Activated T-cell treated with anti-CD3 and anti-CD28 coated beads for 1 hour (primary cell): ENCODE measurements at places on chromosomes 1 and 21.

- no peak for DNase-seq
Observed at GRCh38 chr1:81430955-81431623, 369.6 kb upstream of the ADGRL2 start.

DNA sequence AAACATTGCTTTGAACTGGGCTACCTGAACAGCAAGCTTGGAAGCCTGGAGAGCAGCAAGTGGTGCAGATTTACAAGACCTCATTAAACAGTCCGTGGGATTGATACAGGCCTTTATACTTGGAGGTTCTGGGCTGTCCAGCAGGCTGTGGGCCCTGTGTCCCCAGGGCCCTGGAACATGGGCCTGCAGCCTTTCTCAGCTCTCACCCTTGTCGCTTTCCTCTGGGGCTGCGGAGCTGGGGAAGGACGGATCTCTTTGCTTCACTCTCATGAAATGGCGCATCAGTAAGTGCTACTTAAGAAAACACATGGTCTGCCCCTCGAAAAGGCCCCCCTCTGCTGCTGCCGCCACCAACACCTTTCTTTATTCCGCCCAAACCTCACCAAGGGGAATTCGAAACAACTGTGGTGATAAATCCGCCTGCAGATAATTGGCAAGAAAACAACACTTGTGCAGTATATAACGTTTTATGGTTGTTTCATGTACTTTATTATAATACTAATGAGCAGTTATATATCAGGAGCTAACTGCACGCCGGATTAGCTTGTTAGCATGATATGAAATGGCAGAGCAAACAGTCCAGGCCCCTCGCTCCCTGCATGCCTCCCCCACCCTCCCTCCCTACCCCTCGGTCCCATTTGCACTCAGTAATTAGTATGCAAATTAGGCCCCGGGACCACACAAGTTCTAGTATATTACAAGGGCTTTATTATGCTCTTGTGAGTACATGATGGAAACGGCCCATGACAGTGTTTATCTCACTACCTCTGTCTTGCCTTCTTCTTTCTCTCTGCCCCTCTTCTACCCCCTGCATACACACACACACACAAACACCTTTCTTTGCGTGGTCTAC is 131.5 kb downstream of the RNF220 start:
- no peak for DNase-seq

DNA sequence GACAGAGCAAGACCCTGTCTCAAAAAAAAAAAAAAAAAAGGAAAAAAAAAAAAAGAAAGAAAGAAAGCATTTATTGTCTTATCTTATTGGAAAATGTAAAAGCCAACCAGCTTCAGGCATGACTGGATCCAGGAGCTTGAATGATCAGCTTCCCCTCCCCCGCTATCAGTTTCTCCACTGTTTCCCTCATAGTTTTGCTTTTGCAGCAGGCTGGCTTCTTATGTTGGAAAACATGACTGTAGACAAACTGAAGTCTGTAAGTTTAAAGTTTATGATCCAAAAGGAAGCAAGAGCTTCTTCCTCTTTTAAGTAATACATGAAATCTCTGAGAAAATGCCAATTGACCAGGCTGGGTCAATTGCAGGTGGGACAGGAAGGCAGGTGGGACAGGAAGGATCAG is 52.2 kb downstream of the FHAD1 start:
- DNase-seq, result no peak

DNA sequence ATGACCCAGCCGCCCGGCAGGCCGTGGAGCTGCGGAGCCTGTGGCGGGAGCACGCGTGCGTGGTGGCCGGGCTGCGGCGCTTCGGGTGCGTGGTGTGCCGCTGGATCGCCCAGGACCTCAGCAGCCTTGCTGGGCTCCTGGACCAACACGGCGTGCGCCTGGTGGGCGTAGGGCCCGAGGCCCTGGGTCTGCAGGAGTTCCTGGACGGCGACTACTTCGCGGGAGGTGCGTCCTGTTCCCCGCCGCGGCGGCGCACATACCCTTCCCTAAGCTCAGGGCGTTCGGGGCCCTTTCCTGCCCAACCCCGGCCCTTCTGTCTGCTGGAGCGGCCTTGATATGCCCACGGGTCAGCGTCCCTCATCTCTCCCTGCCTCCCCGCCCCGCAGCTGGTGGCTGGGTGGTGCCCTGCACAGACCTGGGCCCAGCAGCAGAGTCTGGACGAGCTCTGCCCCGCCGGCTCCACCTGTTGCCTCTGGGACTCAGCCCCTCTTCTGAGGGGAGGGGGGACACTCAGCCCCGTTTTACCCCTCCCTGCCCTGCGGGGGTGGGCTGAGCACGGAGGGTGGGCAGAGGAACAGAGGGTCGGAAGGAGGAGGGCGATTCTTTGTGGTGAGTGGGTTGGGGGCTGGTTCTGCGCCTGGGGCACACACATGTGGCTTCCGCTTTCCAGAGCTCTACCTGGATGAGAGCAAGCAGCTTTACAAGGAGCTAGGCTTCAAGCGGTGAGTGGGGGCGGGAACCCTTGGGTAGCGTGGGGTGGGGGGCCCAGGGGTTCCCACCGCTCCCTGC is 688 bp downstream of the PRXL2B start:
- peak; percentile 17 for DNase-seq

DNA sequence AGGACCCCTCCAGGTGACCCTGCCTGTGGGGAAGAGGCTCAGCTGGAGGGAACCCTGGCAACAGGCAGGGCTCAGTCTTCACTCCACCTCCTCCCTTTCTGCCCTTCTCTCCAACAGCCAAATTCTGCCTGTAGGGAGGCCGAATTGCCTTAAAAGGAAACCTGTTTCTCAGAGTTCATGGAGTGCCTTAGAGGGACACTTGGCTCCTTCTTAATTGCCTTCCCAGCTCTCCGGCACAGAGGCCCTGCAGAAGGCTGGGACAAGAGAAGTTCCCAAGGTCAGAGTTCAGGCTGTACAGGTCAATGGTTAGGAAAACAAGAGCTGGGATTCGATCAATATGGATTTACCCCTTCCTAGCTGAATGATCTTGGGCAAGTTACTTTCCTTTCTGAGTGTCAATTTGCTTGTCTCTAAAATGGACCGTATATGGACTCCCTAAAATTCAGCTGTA is 6.2 kb downstream of the CSRP1 start:
- DNase-seq, result no peak

DNA sequence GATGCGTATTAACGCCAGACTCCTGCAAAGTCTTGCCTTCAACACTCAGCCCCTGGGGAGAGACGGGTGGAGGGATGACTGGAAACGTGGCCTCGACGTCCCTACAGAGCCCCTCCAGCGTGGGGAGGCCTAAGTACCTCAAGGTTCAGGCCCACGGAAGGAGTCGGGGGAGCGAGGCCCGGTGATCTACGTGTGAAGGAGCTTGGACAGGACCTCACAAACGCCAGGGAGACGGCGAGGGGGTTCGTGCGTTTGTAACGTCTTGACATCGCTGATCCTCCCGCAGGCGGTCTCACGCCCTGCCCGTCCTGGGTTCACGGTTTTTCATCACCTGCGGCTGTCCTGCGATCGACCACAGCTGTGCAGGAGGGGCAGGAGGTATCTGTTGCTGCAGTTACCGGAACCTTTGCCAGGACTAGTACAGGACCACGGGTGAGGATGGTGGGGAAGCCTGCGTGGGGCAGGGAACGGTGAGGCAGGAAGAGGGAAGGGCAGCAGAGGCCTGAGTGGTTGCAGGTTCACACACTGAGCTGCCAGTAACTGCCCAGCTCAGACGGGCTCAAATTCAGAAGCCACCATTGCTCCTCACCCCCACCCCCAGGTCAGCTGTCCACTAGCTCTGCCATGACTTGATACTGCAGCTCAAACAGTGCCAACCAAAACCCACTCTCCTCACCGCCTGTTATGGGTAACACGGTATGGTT is 889 bp upstream of the CCNL2 start:
- DNase-seq, result no peak

- no peak for DNase-seq
Observed at GRCh38 chr1:198771563-198772153, 132.8 kb downstream of the PTPRC start.

GRCh38 chr1:71577451-71578131 is 496.8 kb upstream of the ZRANB2 start:
- no peak for DNase-seq

- no peak for DNase-seq
Observed at GRCh38 chr1:66367369-66367768, 166.6 kb upstream of the SGIP1 start.

DNA sequence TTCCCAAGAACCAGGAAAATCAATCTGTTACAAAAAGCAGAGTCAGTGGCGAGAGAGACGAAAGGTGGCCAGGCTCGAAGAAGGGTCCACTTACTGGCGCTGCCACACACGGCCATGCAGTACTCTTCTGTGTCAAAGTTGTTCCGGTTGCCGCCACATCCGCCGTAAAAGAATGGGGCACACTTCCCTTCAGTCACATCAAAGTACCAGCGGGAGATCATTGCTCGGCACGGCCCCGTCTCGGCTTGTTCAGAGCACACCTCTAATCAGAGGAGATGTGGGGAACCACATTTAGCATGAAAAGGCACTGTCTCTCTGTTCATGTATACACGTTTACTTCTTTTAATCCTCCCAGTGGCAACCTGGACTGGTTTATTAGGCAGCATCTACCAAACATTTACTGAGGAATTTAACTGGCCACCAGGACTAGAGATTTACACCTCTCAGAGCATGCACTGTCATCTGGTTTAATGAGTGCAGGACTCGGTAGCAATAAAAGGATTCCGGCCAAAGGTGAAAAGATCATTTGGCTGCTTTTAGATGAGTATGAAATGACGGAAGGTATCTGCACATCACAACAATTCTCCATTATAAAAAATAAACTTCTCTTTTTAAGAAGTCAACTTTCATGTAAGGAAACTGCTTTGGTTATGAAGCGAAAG is 170.5 kb downstream of the APP start:
- DNase-seq, result peak; percentile 2

- DNase-seq, result no peak
Observed at GRCh38 chr1:161768986-161769672, 3.0 kb downstream of the ATF6 start.

- no peak for DNase-seq
Observed at GRCh38 chr21:44294391-44295162, 5.3 kb upstream of the PFKL start.

- DNase-seq, result no peak
Observed at GRCh38 chr1:101205457-101205856, 31.4 kb upstream of the S1PR1 start.

DNA sequence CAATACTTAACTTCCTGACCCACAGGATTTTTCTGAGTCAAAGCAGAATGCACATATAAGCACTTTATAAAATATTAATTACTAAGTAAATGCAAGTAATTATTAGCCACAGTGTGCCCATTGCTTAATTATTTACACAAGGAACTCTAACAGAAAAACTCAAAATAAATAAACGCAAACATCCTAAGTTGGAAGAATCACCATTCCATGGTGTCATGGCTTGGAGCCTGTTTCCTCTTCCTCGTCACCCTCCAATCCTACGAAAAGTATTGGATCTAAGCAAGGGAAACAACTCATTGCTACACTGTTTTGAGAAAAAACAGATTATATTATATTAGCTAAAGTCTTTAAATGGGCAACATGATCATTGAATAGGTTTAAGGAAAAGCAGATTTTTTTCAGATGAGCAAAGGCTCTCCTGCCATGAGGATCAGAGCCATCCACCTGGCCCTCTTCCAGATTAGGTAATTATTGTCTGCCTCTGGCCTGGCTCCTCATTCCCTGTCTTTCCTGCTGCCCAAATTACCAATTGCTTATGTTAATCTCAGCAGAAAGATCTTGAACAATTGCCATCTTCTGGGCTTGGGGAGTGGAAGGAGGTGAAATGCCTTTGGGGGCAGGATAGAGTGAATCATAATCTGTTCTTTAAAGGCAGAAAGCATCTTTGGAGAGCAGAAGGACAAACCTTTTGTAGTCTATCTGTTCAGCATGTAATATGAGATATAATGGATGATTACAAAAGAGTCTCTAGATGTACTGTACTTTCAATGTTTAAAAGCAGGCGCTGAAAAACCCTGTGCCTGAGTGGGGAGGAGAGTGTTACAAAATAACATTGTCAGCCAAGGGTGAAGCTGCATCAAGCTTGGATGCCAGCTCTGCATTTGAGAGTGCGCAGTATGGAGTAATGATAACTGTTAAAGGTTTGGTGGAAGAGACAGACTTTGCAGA is 121.2 kb downstream of the DUSP10 start:
- DNase-seq, result no peak

DNA sequence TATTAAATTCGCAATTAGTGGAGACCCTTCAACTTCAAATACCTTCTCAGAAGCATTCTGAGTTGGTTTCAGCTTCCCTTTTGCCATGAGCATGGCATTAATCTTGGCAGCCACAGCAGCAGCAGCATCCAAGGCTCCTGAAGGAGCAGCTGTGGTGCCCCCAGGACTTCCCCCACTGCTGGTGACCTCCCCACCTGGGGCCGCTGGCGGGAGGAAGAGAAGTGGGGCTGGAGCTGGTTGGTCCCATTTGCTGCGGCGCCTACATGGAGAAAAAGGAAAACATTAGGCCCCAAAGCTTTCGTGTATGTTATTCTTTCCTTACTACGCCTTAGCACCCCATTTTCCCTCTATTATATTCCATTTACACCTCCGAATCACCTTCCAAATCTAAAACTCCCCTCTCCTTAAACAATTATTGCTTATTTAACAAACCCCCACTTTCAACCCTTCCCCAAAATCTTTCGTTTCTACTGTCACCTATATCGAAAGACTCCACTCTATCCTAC is 569 bp downstream of the KHDC4 start:
- no peak for DNase-seq

DNA sequence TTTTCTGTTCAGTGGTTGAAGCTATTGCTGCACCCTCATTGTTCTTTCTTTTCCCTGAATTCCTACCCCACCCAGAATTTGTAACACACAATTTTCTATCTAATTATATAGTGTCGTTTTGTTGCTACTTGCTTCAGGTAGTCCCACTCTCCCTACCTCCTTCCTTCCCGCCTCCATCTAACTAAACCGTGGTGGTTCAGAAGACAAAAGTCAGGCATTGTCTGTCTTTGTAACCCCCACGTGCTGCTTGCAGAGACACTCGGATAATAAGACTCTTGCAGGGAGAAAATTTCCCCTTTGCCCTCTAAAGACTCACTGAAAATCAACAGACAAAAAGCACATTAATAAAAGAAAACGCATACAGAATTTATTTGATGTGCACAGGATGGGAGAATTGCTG is 46.2 kb upstream of the BTG3 start:
- no peak for DNase-seq

GRCh38 chr21:34590520-34590919 is 24.4 kb downstream of the RCAN1 start:
- DNase-seq, result no peak

DNA sequence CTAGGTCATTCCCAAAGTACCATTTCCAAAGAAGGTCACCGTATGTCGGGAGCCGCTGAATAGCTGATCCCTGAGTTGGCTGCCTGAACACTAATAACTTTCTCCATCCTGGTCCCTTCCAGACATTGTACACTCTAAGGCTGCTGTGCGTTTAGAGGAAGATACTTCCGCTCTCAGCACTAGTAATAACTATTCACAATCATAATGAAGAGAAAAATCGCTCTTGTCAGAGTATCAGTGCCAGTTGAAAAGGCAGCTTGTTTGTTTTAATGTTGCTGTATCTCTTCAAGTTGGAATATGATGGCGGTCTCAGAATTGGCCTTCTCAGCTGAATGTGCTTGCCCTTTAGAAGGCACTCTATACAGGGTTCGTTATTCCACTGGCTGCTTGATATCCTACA is 43.5 kb downstream of the TGFB2 start:
- DNase-seq, result no peak

- DNase-seq, result no peak
Observed at GRCh38 chr1:82441402-82441801, 640.7 kb downstream of the ADGRL2 start.
